Stimulated activated CD4-positive, alpha-beta T cell treated with anti-CD3 and anti-CD28 coated beads, Interleukin-1b, Interleukin-23, amount 100 ng/mL, for 1 hour (primary cell): ENCODE measurements at places on chromosomes 1 and 21.

DNA sequence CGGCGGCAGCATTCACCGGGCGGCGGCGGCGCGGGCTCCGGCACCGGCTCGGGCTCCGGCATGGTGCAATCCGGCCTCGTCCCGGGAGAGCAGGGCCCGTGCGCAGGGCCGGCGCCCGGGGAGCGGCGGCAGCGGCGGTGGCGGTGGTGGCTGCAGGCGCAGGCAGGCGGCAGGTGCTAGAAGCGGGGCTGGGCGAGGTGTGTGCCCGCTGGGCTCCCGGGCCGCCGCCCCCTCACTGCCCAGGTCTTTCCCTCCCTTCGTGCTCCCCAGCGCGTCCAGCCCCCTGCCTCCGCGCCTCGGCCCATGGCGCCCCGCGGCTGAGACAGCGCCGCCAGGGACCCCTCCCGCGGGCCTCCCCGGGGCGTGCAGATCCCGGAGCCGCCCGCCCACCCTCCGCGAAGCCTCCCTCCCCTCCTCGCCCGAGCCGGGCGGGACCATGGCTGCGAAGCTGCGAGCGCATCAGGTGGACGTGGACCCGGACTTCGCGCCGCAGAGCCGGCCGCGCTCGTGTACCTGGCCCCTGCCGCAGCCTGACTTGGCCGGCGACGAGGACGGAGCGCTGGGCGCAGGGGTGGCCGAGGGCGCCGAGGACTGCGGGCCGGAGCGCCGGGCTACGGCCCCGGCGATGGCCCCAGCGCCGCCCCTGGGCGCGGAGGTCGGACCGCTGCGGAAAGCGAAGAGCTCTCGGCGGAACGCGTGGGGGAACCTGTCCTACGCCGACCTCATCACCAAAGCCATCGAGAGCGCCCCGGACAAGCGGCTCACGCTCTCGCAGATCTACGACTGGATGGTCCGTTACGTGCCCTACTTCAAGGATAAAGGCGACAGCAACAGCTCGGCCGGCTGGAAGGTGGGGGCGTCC lies 492 bp downstream of the FOXO6 start:
- no peak for DNase-seq

GRCh38 chr1:206651958-206652890 lies 16.9 kb downstream of the DYRK3 start:
- no peak for DNase-seq

GRCh38 chr1:225822655-225823403 lies 12.9 kb downstream of the EPHX1 start:
- DNase-seq = no peak

DNA sequence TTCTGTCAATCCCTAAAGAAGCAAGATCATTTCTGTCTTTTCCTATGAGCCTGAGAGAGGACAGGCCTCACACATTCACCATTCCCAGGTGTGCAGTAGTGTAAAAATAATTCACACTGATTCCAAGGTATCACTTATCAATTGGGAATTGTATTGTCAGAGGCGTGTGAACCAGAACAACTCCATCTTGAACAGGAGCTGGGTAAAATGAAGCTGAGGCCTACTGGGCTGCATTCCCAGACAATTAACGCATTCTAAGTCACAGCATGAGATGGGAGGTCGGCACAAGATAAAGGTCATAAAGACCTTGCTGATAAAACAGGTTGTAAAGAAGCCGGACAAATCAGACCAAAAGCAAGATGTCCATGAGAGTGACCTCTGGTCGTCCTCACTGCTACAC lies 239.2 kb downstream of the SMYD3 start:
- DNase-seq = no peak

- no peak for DNase-seq
Measured at GRCh38 chr1:18732686-18733085, 102.0 kb downstream of the PAX7 start.

GRCh38 chr1:119673171-119673940 lies 25.3 kb upstream of the ZNF697 start:
- DNase-seq = no peak

GRCh38 chr1:19011845-19012231 lies 55.4 kb upstream of the IFFO2 start:
- no peak for DNase-seq
